ENCODE measurements at places on chromosomes 7 and 10.

- no peak for DNase-seq
Observed at GRCh38 chr10:15642095-15642494, 77.6 kb downstream of the ITGA8 start.

- no peak for DNase-seq
Observed at GRCh38 chr10:787933-788651, 98.6 kb upstream of the DIP2C start.

GRCh38 chr7:156823435-156823834 lies 69.5 kb downstream of the LMBR1 start:
- DNase-seq = no peak

GRCh38 chr7:24427048-24427447 lies 143.1 kb downstream of the NPY start:
- DNase-seq = no peak

- no peak for DNase-seq
Observed at GRCh38 chr7:137975768-137976167, 26.1 kb downstream of the CREB3L2 start.

DNA sequence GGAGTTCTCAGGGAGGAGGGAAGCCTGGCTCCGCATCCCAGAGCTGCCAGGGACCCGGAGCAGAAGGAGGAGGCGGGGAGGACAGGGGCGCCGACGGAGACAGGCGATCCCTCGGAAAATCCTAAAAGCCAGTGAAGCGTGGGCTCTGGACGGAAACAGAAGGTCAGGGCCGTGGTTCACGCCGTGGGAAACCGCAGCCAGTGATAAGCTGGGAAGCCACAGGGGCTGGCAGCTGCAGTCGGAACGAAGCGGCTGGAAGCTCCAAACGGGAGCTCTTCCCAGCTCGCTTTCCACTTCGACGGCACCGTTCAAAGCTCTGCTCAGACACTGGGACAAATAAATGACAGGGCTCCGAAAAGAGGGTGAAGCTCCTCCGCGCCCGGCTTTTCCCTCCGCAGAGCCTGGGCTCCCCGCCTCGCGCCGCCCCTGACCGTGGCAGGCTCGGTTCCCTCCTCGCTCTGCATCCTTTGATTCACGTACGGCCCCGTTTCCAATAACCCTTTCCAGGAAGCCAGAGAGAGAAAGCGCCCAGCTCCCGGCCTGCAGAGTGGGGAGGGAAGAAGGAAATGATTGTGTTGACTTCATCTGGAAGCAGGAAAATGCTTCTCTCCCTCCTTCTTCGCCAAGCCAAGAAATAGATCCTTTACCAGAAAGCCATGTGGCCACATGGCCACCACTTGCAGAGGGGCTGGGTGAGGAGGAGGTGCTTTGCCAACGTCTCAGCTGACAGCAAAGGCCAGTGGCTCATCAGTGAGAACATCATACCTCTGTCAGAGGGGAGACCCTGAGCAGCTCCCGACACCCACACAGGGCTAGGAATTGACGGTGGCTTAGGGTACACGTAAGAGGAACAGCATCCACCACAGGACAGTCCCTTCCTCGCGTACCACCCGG lies 57.4 kb downstream of the ADRB1 start:
- no peak for DNase-seq

DNA sequence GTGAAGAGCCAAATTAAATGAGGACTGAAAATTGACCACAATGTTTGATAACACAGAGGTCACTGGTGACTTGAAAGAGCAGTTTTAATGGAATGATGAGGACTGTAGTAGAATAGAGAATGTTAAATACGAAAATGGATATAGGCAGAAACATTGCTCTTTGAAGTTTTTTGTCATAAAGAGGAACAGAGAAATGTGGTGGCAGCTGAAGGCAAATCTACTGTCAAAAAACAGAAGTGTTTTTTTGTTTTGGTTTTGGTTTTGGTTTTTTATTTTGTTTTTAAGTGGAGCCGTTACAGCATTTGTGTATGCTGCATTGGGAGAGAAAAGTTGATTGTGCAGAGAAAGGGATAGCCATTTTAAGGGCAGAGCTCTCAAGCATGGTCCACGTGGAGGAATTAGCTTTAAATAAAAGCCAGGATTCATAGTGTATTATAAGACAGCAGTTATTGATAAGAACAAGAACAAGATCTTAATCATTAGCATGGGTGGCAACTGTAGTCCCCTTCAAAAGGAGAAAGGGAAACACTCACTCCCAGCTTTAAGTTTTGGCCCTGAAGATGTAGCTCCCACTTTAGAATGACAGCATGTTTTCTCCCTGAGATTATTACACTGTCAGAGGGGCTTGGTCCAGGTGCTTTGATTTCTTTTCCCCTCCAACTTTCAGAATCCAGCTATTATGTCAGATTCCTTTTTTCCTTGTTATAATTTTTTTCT lies 156.7 kb upstream of the BET1 start:
- no peak for DNase-seq

All from RKO (cell line).